ENCODE measurements at places on chromosomes 11 and 22. TPM values are rescaled to one million over a fixed set of nuclear protein-coding genes. Genes with fewer than 3 reads are reported as not detected.

DNA sequence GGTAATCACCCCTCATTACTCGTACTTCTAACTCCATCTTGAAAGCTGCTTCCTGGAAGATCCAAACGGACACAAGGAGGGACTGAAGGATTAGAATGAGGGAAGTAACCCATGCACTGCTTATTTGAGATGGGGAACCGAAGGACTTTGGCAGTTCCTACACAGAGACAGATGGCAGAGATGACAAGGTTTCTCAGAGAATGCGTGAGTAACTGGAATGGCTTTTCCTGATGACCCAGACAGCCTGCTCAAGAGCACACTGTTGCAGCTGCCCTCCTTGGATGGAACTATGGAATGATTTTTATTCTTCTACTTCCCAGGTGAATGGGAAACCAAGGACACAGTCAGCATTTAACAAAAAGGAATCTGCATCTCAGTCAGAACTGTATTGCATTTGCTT, 7.3 kb downstream of the KCNJ11 start:
- DNase-seq, result no peak

DNA sequence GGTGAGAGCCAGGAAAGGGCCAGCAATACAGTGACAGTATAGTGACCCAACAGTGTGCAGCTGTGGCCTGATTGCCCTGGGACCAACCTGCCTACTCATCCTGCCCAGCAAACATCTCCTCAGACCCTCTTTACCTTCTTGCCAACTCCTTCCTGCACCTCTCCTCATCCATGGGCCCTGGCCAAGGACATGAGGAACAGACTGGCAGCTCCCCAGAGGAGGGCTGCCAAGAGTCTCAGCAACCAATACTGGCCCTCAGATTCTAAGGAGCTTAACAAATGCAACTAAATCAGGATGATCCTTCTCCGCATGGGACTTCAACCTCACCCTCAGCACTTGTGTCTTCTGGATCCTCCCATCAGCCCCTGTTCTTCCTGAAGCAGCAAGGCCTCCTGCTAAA, 77.0 kb downstream of the RPL27A start:
- no peak for DNase-seq

DNA sequence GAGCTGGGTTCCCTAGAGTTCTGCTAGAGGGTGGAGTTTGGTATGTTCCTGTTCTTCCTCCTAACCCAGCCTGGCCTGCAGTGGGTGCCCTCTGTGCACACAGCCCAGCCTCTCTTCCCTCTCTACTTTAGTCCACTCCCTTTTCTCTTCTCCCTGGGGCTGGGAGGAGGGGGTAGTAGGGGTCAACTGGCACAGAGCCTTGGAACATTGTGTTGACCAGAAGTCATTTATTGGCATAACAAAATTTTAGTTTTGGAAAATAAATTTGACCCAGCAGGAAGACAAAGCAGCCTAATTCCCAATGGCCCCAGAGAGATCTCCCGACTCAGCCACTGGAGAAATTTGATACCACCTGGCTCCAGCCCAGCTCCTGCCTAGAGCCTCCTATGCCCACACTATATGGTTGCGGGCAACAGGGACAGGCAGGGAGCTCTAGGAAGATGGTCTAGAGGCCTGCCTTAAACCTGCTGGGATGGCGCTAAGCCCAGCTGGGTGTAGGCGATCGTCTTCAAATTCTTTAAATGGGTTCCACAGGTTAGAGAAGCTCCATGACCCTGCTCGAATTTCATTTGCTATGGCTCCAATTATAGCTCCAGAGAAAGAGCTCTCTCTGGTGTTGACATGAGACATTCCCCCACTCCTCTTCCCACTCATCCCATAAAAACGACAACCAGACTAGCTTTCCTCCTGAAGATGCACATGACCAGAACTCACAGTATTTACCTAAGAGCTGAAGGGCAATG, 9.9 kb downstream of the PCSK7 start:
- DNase-seq, result no peak

DNA sequence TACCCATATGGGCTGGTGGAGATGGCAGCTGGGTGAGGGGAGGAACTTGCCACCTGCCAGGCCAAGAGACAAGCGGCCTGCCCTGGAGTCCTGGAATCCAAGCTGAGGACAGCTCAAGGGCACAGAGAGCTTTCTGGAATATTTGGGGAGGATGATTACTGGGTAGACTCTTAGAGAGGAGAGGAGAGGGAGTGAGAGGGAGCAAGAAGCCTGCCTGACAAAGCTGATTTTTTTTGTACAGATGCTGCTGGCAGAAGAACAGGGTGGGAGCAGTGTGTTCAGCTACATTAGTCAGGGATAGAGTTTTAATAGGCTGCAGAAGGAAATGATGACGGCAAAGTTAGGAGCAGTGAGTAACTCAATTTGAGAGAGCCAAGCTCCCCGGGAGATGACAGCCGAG, 299.3 kb downstream of the NXPE2 start:
- no peak for DNase-seq

Gene RFPL2
- 0.75 TPM for polyA plus RNA-seq

Gene EFCAB6
- 5.7 TPM for polyA plus RNA-seq

Gene TNNI2
- polyA plus RNA-seq, result 0.53 TPM

DNA sequence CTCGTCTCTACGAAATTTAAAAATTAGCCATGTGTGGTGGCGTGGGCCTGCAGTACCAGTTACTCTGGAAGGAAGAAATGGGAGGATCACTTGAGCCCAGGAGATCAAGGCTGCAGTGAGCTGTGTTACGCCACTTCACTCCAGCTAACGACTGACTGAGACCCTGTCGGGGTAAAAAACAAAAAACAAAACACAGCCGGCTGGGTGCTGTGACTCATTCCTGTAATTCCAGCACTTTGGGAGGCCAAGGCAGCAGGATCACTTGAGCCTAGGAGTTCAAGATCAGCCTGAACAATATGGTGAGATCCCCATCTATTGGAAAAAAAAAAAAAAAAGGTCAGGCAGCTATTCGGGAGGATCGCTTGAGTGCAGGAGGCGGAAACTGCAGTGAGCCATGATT, 2.4 kb downstream of the PAFAH1B2 start:
- no peak for DNase-seq

DNA sequence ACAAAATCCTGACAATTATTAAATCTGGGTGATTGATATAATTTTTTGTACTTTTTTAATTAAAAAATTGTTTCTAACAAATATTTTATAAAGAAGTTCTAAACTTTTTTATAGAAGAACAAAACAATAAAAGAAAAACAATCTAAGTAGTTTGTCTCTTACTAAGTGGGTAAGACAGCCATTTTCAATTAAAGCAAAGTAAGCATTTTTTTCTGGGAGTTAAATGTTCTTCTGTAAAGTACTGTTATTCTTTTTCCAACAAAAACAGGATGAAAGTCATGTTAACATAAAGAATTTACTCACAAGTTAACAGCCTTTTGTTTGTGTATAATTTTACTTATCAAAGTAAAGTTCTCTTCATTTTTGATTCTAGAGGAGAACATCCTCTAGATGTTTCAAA, 1029.9 kb downstream of the JRKL start:
- no peak for DNase-seq

Gene SHANK2
- polyA plus RNA-seq, result 30.5 TPM

DNA sequence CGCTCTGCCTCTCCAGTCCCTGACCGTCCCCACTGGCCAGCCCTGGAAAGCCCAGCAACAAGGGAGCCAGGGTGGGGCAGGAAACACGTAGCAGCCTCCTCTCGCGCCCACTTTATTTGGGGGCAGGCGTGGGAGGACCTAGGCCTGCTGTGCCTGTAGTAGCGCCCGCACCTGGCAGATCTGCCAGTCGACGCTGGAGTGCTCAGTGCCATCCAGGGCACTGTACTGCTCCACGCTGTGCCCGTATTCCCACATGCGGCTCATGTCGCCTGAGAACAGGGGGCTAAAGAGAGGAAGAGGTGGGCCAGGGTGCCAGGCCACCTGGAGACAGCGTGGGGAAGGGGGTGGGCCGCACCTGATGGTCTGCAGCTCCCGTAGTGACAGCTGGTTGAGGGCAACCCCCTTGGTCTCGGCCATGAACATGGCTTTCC, 17.0 kb upstream of the DRICH1 start:
- DNase-seq, result no peak

Gene LIPT2
- polyA plus RNA-seq, result 9.4 TPM

- peak; percentile 25 for DNase-seq
Measured at GRCh38 chr11:6531267-6531752, 34.2 kb downstream of the DNHD1 start.

GRCh38 chr11:81345609-81346008, 1388.1 kb downstream of the FAM181B start:
- DNase-seq, result no peak

GRCh38 chr11:80727315-80727714, 1286.5 kb upstream of the TENM4 start:
- no peak for DNase-seq

Gene OR4C6
- polyA plus RNA-seq, result not detected

GRCh38 chr11:58580311-58580710, 1.4 kb downstream of the ZFP91 start:
- DNase-seq, result no peak

DNA sequence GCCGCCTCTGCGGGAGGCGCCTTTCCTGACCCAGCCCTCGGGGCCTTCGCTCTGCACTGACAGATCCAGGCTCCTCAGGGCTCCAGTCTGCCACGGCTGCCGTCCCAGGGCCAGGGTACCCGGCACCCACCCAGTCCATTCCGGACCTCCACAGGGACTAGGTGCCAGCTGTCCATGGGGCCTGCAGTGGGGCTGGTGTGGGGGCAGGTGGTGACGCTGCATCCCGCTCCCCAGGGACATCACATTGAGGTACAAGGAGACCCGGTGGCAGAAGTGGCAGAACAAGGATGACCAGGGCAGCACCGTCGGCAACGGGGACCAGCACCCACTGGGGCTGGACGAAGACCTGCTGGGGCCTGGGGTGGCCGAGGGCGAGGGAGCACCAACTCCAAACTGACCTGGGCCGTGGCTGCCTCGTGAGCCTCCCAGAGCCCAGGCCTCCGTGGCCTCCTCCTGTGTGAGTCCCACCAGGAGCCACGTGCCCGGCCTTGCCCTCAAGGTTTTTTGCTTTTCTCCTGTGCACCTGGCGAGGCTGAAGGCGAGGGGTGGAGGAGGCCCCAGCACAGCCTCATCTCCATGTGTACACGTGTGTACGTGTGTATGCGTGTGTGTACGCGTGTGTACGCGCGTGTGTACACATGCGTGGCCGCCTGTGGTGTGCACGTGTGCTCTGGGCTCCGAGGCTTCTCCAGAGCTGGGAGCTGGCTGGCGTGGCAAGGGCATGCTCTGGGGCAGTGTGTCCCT, 16.7 kb downstream of the RNH1 start:
- no peak for DNase-seq
